ENCODE measurements at places on chromosomes 4 and X.

DNA sequence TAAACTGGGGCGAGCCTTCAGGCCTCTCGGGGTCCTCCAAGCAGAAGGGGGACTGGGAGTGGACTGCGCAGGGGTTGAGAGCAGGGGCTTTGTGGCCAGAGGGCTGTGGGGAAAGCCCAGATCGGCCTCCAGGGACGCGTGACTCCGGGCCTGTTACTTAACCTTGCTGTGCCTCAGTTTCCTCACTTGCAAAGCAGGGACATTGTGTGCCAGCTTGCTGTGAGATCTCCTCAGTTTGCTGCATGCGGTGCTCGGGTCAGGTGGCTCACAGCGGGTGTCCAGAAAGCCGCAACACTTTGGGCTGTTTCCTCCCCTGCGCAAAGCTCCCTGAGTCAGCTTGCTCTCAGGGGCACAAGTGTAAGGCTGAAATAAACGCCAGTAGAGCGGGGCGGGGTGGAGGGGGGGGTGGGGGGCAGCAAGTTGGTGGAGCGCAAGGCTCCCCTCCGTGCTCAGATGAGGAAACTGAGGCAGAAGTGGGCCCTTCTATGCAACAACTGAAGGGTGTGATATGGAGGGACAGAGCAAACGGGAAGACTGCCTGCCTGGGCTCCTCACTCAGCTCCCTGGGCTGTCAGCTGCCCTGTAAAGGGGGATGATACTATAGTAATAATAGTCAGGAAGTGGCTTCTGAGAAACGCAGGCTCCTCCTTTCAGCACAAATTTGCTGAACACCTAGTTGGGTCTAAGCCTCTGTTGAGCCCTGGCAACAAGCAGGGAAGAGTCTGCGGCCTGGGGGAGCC, 101.0 kb downstream of the HMX1 start:
- no peak for DNase-seq

- peak; percentile 62 for DNase-seq
Measured at GRCh38 chr4:58807843-58808615, 1697.8 kb upstream of the IGFBP7 start.

- DNase-seq = no peak
Measured at GRCh38 chrX:139795196-139795595, 87.2 kb upstream of the MCF2 start.

- DNase-seq = no peak
Measured at GRCh38 chrX:3791449-3791848, 78.0 kb upstream of the PRKX start.

- DNase-seq = no peak
Measured at GRCh38 chr4:101871962-101872676, 81.6 kb downstream of the BANK1 start.

DNA sequence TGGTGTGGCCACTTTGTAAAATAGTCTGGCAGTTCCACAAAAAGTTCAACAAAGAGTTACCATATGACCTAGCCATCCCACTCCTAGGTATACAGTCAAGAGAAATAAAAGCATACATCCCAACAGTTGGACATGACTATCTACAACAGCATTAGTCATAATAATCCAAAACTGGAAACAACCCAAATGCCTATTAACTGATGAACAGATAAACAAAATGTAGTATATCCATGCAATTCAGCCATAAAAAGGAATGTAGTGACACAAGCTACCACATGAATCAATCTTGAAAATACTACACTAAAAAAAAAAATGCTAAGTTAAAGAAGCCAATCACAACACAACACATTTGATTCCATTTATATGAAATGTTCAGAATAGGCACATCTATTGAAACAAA, 16.1 kb downstream of the MED14 start:
- DNase-seq = no peak

GRCh38 chr4:4334798-4335520, 44.9 kb downstream of the ZBTB49 start:
- peak; percentile 40 for DNase-seq

DNA sequence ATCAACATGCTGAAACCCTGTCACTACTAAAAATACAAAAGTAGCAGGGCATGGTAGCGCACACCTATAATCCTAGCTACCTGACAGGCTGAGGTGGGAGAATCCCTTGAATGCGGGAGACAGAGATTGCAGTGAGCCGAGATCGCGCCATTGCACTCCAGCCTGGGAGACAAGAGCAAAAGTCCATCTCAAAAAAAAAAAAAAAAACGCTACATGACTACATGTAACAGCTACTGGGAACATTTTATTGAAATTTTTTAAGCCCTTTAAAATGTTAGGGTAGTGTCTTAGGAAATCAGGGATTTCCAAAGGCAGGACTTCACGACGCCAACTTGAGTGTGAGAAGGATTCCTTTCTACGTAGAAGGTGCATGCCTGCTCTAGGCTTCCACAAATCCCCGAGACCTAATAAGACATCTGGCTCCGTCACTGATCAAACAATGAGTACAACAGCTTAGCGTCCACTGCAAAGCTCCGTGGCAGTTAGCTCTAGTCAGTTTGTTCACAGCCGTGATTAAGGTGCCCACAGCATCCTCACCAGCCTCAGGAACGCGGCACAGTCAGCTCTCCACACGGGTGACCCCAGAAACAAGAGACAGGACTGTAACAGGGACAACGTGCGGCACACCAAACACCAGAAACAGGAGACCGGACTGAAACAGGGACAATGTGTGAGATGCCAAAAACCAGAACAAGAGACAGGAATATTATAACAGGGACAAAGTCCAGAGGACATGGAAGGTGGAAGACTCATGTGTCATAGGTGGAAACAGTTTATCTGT, 33.7 kb downstream of the DHRSX start:
- no peak for DNase-seq

DNA sequence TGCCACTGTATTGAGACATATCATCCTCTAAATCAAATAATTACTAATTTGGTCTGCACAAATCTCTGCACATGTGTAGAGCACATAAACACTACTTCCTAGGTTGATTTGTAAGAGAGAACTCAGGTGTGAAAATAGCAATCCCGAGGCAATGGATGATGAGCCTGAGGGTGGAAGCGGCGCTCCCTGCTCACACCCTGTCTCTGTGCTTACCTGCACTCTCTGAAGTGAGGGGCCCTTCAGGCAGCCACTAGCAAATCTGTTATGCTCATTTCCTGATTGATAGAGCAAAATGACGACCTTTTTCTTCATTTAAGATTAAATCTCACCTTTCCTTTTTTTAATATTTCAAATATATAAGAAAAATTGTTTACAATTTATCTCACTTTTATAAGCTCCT, 1995.7 kb upstream of the AGA start:
- no peak for DNase-seq

DNA sequence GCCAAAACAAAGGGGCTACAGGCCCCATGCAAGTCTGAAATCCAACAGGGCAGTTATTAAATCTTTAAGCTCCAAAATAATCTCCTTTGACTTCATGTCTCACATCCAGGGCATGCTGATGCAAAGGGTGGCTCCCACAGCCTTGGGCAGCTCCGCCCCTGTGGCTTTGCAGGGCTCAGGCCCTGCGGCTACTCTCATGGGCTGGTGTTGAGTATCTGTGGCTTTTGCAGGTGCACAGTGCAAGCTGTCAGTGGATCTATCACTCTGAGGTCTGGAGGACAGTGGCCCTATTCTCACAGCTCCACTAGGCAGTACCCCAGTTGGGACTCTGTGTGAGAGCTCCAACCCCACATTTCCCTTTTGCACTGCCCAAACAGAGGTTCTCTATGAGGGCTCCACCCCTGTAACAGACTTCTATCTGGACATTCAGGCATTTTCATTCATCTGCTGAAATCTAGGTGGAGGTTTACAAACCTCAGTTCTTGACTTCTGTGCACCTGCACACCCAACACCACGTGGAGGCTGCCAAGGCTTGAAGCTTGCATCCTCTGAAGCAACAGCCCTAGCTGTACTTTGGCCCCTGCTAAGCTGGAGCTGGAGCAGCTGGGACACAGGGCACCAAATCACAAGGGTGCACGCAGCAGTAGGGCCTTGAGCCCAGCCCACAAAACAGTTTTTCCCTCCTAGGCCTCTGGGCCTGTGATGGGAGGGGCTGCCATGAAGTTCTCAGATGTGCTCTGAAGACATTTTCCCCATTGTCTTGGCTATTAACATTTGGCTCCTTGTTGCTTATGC, 154.8 kb upstream of the PDE5A start:
- DNase-seq = no peak

- DNase-seq = no peak
Measured at GRCh38 chrX:139554376-139554775, 23.8 kb downstream of the F9 start.

GRCh38 chr4:124322234-124323065, 390.1 kb downstream of the ANKRD50 start:
- no peak for DNase-seq

DNA sequence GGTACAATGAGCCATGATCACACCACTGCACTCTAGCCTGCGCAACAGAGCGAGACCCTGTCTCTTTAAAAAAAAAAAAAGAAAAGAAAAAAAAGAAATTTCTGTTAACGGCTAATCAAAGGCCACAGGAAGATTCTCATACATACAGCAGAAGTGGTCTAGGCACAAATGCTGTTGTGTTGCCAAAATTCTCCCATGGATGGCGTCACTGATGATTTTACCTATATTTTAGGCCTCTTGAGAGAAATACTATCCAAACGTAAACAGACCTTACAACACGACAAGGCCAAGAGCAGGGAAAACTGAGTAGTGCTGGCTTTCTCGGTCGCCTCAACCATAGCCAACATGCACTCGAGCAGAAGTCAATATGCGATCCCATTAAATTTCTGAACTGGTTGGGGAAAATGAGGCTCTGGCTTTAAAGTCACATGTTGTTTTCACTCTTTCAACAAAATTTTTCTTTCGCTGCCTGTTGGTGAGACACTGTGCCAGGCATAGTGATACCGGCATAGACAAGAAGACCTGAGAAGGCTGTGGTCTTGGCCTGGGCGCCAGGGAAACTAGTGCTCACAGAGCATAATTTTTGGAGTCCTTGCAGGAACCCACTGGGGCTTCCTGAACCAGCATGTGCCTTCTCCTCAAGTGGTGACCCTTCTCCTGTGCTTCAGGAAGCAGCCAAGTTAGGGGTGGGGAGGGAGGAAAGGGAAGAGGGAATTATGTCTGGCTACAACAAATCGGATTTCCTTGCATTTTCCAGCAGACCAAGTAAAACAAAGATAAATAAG, 20.6 kb downstream of the SH3KBP1 start:
- no peak for DNase-seq

GRCh38 chrX:103776546-103776945, at the start of gene PLP1:
PLP1 (plus strand) TSS chrX:103776840; CDS start chrX:103776996, 156 bp downstream.
- DNase-seq = no peak

GRCh38 chr4:106429885-106430284, 61.3 kb upstream of the GIMD1 start:
- no peak for DNase-seq

GRCh38 chr4:106312997-106313522, 2.9 kb downstream of the TBCK start:
- no peak for DNase-seq

DNA sequence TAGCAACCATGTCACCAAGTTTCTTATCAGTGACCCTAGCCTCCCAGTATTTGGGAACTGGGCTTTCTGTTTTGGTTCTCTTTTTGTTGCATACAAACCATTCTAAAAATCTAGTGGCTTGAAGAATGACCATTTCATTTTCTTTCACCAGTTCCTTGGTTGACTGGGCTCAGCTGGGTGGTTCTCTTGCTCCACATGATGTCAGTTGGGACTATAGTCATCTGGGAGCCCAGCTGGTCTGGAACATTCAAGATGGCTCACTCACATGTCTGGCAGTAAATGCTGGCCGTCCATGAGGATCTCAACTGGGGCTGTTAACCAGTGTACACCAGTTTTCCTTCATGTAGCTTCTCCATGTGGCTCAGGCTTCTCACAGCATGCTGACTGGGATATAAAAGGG, 27.6 kb upstream of the MBTPS2 start:
- no peak for DNase-seq

DNA sequence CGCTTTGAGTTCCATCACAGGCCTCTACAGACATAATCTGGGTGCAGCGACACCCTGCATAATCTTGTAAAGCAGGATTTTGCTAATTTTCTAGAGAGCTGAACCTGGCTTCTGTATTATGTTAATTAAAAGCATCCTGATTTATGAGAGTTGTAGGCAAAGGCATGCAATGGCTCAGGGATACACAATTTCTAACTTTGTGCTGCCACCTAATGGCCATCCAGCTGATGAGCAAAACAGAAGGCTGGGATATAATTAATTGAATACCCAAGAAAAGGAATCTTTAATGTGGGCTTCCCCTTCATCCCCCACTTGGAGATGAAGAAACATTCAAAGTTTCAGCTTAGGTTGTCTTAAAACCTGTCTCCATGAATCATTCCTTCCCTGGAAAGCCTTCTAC, 78.1 kb downstream of the BMP15 start:
- no peak for DNase-seq

DNA sequence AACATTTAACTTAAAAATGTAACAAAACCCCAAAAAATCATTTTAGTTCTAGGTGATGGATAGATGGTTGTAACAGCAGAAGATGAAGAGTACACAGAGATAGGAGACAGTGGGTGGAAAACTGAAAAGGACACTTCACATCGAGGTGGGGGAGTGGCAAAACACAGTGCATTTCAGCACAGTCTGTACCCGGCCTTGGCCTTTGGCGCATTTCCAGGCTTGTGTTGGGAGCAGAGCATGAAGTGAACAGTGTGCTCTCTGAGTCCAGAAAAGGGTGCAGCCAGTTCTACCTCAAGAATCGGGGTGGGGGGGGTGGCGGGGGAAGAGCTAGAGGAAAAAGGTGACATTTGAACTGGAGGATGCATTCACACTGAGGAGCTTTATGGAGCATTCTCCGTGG, 4.3 kb downstream of the TSPYL2 start:
- no peak for DNase-seq

DNA sequence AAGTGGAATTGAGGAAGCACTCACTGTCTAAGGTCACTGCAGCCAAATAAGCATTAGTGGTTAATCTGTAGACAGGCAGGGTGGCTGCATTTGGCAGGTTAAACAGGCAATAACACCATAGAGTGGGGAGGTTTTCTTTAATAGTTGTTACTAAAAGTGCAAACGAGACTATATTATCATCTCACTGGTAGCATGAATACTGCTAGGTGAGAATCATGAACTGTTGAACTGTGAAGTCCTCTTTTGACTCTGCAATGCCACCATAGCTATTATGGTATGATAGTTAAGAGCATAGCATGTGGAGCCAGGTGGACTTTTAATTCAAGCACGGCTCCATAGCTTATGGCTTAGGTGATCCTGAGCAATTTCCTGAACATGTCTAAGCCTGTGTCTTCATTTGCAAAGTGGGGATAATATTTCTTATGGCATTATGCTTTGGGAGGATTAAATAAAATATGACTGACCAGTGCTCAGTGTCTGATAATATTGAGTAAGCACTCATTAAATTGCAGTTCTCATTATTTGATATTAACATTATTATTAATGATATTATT, 235.6 kb upstream of the HHIP start:
- DNase-seq = no peak

- no peak for DNase-seq
Measured at GRCh38 chr4:5979981-5980380, 38.2 kb downstream of the C4orf50 start.

DNA sequence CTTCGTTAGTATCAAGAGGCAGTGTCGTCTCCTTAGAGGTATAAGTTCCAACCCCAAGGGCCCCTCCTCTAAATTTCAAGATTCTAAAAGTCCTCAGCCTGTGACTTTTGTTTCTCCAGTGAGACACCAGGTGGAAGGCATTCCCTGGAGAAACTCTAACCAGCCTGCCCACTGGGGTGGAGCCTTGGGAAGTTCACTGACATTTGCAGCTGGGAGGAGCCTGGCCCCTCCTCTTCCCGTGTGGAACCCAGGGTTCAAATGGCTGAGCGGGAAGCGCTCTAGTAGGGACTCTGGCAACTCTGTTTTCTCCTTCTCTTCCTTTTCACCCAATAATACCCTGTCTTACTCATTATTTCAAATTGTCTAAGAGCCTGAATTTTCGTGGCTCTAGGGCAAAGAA, 325.0 kb downstream of the TLL1 start:
- DNase-seq = no peak

- DNase-seq = no peak
Measured at GRCh38 chr4:143512978-143513313, 556 bp upstream of the SMARCA5 start.

Measured in NCI-H226 (cell line).